Activated T-helper 1 cell treated with anti-CD3 and anti-CD28 coated beads, Interleukin-12 subunit alpha, Interleukin-12 subunit beta, Interleukin-2, Interleukin-4 antibody, amounts not matched to agents 30 ng/mL and 10 ng/mL and 1 ng/mL, durations not matched to agents 14 hours and 24 hours and 36 hours (primary cell): ENCODE measurements at places on chromosomes 4 and X. TPM values are rescaled to one million over a fixed set of nuclear protein-coding genes. Genes with fewer than 3 reads are reported as not detected.

DHRSX gene
- 26.3 and 27.4 TPM in 2 replicates for total RNA-seq

RASL11B gene
- total RNA-seq = 1.6 and 2.3 TPM in 2 replicates

MGARP gene
- total RNA-seq = 0.15 TPM in 1 of 2 replicates, not detected in the other

MAGEB16 gene
- total RNA-seq = not detected in 2 replicates

GABRB1 gene
- total RNA-seq = not detected in 2 replicates

MTNR1A gene
- not detected in 2 replicates for total RNA-seq

ANKRD50 gene
- 0.03 and 0.12 TPM in 2 replicates for total RNA-seq

DNA sequence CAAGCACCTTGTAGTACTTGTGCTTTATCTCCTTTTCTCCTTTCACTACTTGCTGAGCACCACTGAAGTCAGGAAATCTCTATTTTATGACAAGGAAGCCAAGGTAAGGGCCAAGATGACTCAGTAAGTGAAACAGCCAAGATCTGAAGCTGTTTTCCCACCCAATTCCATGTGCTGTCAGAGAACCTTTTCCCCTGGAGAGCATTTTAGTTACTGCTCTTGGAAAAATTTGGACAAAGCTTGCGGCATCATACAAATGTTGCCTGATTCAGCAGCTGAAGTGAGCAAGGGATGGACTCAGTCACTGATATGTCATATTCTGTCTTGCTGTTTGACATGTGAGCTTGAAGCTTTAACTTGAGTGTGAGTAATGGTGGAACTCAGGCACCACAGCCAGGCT lies 391.4 kb downstream of the RAB28 start:
- H3K27ac ChIP-seq = no peak overlapping the region
- DNase-seq = no peak
- H3K4me1 ChIP-seq = no peaks in the 10 kb centered on the region
- no peaks in the 10 kb centered on the region for H3K36me3 ChIP-seq
- H3K27me3 ChIP-seq = no peaks in the 10 kb centered on the region
- H3K4me3 ChIP-seq = no peak overlapping the region

DNA sequence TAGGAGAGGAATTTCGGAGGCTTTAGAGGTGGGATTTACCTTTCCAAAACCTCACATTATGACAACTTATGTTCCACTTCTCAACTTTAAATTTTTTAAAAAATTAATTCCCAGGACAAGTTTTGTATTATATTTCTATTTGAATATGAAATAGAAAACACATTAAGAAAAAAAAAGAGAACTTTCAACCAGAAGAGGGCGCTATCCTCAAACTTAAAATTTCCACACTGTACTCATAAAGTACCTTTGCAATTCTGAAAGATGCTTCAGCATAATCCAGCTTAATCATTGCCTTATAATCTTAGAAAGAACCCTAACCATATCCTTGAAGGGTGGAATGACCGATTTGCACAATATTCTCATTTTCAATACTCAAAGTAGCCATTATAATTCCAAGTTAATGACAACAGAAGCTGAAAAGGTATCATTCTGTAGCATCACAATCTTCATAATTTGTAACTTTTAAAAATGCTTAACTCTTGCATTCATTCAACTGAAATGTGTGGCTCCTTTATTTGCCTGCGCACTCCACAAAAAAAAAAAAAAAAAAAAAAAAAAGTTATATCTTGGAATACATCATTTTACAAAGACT lies 158.0 kb downstream of the KCNIP4 start:
- H3K36me3 ChIP-seq = no peaks in the 10 kb centered on the region
- no peak overlapping the region for H3K27ac ChIP-seq
- H3K4me1 ChIP-seq = no peaks in the 10 kb centered on the region

GRCh38 chrX:95318882-95319281 lies 1365.8 kb upstream of the DIAPH2 start:
- no peak overlapping the region for H3K4me3 ChIP-seq
- no peaks in the 10 kb centered on the region for H3K27me3 ChIP-seq
- H3K27ac ChIP-seq = no peak overlapping the region
- no peaks in the 10 kb centered on the region for H3K4me1 ChIP-seq
- DNase-seq = no peak

- no peak for DNase-seq
- no peaks in the 10 kb centered on the region for H3K4me1 ChIP-seq
- no peaks in the 10 kb centered on the region for H3K27me3 ChIP-seq
- no peak overlapping the region for H3K4me3 ChIP-seq
These were observed 900.9 kb downstream of the RAB28 start for GRCh38 chr4:12583275-12583674.

DNA sequence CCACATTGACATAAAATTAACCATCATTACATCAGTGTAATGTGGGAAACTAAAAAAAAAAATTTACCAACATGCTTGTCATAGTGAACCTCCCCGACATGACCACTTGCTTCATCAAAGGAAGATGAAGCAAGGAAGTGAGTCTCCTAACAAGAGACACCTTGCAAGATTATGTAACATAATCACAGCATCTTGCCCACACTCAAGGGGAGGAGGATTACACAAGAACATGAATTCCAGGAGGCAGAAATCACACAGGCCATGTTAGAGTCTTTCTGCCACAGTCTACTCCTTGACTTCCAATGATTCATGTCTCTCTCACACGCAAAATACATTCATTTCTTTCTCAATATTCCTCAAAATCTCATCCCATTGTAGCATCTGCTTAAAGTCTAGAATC lies 93.3 kb downstream of the AKAP4 start:
- no peak overlapping the region for H3K27ac ChIP-seq
- no peak for DNase-seq
- peaks cover 3% of the 10 kb centered on the region for H3K27me3 ChIP-seq

- H3K27me3 ChIP-seq = no peaks in the 10 kb centered on the region
- H3K36me3 ChIP-seq = peaks cover 15% of the 10 kb centered on the region
- H3K27ac ChIP-seq = no peak overlapping the region
- H3K4me3 ChIP-seq = no peak overlapping the region
These were observed 56.4 kb downstream of the SCFD2 start for GRCh38 chr4:53309321-53310040.

GRCh38 chrX:18348047-18348446 lies 6.4 kb downstream of the SCML2 start:
- H3K27ac ChIP-seq = no peak overlapping the region
- H3K4me3 ChIP-seq = no peak overlapping the region
- no peaks in the 10 kb centered on the region for H3K4me1 ChIP-seq
- DNase-seq = no peak
- H3K36me3 ChIP-seq = no peaks in the 10 kb centered on the region
- peaks cover 15% of the 10 kb centered on the region for H3K27me3 ChIP-seq

- H3K27ac ChIP-seq = no peak overlapping the region
- no peak for DNase-seq
- no peaks in the 10 kb centered on the region for H3K27me3 ChIP-seq
- no peaks in the 10 kb centered on the region for H3K36me3 ChIP-seq
These were observed 187.9 kb upstream of the IL15 start for GRCh38 chr4:141448490-141448889.

DNA sequence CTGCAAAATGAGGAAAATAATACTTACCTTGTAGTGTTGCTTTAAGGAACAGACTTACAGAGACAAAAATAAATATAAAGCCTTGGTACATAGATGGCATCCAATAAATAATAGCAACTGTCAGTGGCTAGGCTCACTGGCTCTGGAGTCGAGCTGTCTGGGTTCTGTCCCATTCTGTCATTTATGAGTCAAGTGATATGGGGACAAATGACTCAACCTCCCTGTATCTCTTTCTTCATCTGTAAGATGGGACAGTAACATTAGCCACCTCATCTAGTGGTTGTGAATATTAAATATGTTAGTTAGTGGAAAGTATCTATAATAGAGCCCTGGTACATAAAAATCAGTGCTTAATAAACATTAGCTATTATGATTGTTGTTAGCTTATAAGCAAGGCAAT lies 16.7 kb upstream of the GATB start:
- no peak for DNase-seq
- H3K27me3 ChIP-seq = peaks cover 15% of the 10 kb centered on the region
- no peak overlapping the region for H3K27ac ChIP-seq
- no peaks in the 10 kb centered on the region for H3K36me3 ChIP-seq
- no peaks in the 10 kb centered on the region for H3K4me1 ChIP-seq
- no peak overlapping the region for H3K4me3 ChIP-seq

- peaks cover 2% of the 10 kb centered on the region for H3K27me3 ChIP-seq
- no peak for DNase-seq
- no peaks in the 10 kb centered on the region for H3K4me1 ChIP-seq
- H3K36me3 ChIP-seq = no peaks in the 10 kb centered on the region
- H3K4me3 ChIP-seq = no peak overlapping the region
These were observed 4.8 kb downstream of the ANXA10 start for GRCh38 chr4:168097161-168097560.
